ENCODE measurements at places on chromosomes 6 and 20.

DNA sequence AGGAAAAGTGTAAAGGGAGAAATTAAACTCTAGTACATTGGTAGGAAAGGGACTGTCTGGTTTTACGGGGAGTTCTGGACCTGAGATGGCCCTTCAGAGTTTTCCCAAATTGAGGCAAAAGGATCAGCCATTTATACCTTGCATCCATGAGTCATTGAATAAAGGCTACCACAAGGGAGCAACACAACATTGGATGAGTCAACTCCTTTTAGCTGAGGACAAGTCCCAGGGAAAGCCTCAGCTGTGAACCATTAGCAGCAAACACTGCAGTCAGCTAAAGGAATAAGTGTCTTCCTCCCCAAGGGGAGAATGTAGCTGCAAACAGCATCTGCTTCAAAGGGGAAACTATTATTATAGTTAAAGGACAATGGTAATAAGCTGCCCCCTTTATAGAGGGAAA is 468.7 kb upstream of the ID4 start:
- H3K4me1 ChIP-seq = no peaks in the 10 kb centered on the region
- no peaks in the 10 kb centered on the region for H3K36me3 ChIP-seq
- H3K27ac ChIP-seq = no peak overlapping the region
- H3K27me3 ChIP-seq = no peaks in the 10 kb centered on the region
- DNase-seq = no peak

DNA sequence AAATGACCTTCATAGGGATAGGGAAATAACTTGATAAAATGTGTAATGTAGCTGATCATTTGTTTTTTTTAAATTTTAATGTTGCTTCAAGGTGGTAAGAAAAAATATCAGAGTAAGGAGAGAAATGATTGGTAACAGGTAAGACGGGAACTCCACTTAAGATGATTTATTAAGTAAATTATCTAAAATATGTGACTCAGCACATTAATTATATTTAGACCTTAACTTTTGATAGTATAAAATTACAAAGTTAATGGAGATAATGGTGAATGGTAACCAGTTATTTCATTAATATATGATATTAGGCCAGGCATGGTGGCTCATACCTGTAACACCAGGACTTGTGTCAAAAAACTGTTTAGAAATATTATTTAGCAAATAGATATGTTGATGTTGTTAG is 10.2 kb downstream of the BEND6 start:
- DNase-seq = no peak
- H3K4me3 ChIP-seq = no peak overlapping the region
- H3K36me3 ChIP-seq = no peaks in the 10 kb centered on the region
- H3K27me3 ChIP-seq = peaks cover 11% of the 10 kb centered on the region
- no peaks in the 10 kb centered on the region for H3K4me1 ChIP-seq

- no peak for DNase-seq
- H3K27ac ChIP-seq = peak overlapping the region; percentile 98
- peaks cover 81% of the 10 kb centered on the region for H3K4me1 ChIP-seq
- peak overlapping the region; percentile 63 for H3K4me3 ChIP-seq
- no peaks in the 10 kb centered on the region for H3K27me3 ChIP-seq
These were observed 70.4 kb downstream of the FYN start for GRCh38 chr6:111802720-111803330.

- DNase-seq = no peak
- peaks cover 14% of the 10 kb centered on the region for H3K27me3 ChIP-seq
- peak overlapping the region; percentile 30 for H3K27ac ChIP-seq
- H3K4me3 ChIP-seq = peak overlapping the region; percentile 77
These were observed 53.4 kb downstream of the MRPL14 start for GRCh38 chr6:44073612-44074438.

DNA sequence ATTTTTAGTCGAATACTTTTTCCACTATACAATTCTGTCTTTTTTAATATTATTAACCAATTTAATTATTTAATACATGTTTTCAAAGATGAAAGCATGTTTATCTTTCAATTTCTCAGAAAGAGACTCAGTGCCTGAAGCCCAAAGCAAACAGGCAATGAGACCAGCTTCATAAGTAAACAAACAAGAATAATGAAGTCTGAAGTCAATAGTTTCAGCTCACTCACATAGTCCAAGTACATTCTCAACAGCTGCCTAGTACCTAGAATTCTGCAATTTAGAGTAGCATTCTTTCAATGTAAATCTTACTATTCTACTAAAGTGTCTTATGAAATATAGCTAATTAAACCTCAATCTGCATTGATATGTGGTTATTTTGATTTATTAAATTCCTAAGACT is 626.5 kb upstream of the NRSN1 start:
- no peak overlapping the region for H3K4me3 ChIP-seq
- H3K36me3 ChIP-seq = no peaks in the 10 kb centered on the region
- no peaks in the 10 kb centered on the region for H3K27me3 ChIP-seq
- DNase-seq = no peak
- no peaks in the 10 kb centered on the region for H3K4me1 ChIP-seq

GRCh38 chr20:58022711-58023110 is 205.7 kb downstream of the ANKRD60 start:
- peaks cover 4% of the 10 kb centered on the region for H3K27me3 ChIP-seq
- H3K36me3 ChIP-seq = no peaks in the 10 kb centered on the region
- H3K4me3 ChIP-seq = no peak overlapping the region
- H3K4me1 ChIP-seq = no peaks in the 10 kb centered on the region
- no peak for DNase-seq
- H3K27ac ChIP-seq = no peak overlapping the region

DNA sequence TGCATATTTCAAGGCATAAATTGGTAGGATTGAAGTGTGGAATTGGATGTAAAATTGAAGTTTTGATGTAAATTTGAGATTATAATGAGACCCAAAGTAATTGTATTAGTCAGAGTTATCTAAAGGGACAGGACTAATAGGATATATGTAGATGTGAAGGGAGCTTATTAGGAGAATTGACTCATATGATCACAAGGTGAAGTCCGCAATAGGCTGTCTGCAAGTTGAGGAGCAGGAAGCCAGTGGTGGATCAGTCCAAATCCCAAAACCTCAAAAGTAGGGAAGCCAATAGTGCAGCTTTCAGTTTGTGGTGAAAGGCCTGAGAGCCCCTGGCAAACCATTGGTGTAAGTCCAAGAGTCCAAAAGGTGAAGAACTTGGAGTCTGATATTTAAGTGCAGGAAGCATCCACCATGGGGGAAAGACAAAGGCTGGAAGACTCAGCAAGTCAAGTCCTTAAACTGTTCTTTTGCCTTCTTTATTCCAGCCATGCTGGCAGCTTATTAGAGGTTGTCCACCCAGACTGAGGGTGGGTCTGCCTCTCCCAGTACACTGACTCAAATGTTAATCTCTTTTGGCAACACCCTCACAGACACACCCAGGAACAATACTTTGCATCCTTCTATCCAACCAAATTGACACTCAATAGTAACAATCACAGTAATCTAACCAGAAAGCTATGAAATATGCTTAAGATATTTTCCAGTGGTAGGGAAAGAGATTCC is 442.6 kb upstream of the PTCHD4 start:
- no peak overlapping the region for H3K4me3 ChIP-seq
- no peaks in the 10 kb centered on the region for H3K4me1 ChIP-seq
- H3K27me3 ChIP-seq = no peaks in the 10 kb centered on the region
- H3K27ac ChIP-seq = no peak overlapping the region
- no peak for DNase-seq

DNA sequence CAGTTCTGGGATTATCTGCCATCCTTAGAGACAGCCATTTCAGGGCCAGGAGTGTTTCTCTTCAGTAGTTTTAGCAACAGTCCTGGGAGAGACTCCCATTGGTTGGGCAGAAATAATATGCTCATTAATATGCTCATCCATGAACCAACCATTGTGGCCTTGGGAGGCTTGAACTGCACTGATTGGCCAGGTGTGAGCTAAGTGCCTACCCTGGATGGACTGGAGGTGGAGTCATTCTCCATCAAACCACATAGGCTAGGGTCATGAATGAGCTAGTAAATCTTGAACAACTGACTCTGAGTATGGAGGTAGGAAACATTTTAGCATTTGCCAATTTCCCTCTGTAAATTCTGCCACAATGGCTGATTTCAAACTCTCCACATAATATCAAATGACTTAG is 70.2 kb upstream of the ZFP64 start:
- no peak overlapping the region for H3K4me3 ChIP-seq
- peaks cover 6% of the 10 kb centered on the region for H3K27me3 ChIP-seq
- H3K4me1 ChIP-seq = no peaks in the 10 kb centered on the region
- no peaks in the 10 kb centered on the region for H3K36me3 ChIP-seq
- H3K27ac ChIP-seq = no peak overlapping the region

DNA sequence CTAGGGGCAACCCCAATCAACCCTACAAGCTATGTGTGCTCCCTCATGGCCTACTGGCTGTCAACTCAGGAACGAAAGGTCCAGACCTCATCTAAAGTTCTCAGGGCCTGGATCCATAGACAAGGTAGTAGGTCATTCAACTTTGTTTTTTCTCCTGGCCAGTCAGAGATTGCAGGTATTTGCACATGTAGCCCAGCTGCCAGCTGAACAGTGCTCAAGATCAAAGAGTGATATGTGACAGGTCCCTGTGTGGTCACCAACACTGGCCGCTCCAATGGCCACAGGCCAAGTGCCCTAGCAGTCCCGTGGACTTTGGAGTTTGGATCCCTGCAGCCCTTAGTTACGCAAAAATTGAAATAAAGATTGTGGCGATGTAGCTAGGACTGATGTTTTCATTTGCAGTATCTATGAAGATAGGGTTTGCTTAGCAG is 60.6 kb upstream of the ATXN1 start:
- H3K36me3 ChIP-seq = no peaks in the 10 kb centered on the region
- H3K27me3 ChIP-seq = peaks cover 22% of the 10 kb centered on the region
- H3K4me3 ChIP-seq = no peak overlapping the region
- peaks cover 12% of the 10 kb centered on the region for H3K4me1 ChIP-seq
- DNase-seq = no peak
- no peak overlapping the region for H3K27ac ChIP-seq

DNA sequence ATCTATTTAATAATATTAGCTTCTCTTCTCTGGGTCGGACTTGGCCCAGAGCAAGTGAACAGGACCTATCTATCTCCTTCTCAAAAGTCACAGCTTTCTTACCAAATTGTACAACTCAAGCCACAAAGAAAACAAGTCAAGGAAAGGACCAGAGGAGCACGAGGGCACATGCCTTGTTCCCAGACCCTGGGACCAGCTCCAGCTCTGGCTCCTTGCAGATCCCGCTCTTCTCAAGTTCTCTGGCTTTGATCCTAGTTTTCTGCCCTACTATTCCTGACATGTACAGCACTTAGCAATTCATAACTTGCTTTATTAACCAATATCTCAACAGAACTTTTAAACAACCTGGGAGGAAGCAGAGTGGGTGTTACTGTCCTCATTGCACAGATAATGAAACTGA is 185.9 kb downstream of the ESR1 start:
- H3K27ac ChIP-seq = no peak overlapping the region

DNA sequence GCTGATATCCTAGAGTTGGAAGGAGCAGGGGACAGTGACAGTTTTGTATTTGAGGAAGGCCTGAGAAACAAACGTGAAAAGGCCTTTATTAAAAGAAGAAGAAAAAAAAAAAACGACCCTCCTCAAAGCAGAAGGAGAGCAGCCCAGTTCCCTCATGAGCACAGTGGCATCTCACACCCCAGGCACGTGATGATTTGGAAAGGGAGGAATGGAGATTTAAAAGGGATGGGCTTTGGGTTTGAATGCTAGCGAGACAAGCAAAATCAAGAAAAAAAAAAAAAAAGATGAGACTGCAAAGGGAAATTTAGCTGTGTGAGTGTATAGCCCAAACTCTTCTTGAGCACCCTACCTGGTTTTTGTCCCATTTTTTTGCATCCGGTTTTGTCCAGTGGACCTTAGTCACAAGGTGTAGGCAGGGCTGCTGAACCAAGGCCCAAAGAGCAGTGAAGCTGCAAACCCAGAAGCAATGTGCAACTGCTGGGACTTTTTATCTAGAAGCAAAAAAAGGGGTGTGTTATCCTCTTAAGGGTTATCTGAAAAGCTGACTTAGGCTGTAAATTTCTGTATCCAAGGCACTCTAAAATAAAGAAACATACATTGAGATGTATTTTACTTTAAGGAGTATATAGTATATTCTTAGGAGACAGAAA is 54.5 kb upstream of the RREB1 start:
- no peak overlapping the region for H3K27ac ChIP-seq
- no peak for DNase-seq
- peak overlapping the region; percentile 13 for H3K4me3 ChIP-seq
- peaks cover 10% of the 10 kb centered on the region for H3K4me1 ChIP-seq
- H3K36me3 ChIP-seq = no peaks in the 10 kb centered on the region

DNA sequence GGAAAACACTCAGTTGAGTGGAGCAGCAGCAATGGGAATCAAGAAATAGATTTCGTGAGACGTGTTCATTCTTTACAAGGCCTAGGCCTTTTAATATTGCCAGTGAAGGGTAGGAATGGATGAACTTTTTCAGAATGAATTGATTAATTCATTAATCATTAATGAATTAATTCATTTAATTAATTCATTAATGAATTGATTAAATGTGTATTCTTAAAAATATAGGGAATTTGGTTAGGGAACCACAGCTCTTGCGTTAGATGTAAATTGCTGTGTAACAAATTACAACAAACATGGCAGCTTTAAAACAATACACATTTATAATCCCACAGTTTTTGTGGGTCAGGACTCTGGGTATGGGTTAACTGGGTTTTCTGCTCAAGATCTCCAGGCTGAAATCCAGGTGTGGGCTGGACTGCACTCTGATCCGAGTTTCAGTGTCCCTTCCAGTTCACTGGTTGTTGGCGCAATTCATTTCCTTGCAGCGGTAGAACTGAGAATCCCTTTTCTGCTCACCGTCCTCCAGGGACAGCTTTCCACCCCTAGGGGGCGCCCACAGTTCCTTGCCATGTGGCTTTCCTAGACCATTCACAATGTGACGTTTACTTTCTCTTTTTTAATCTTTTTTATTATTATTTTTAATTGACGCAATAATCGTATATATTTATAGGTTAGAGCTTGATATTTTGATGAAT is 32.8 kb upstream of the BCAS1 start:
- H3K27me3 ChIP-seq = peaks cover 17% of the 10 kb centered on the region
- no peak overlapping the region for H3K27ac ChIP-seq
- DNase-seq = peak; percentile 61

DNA sequence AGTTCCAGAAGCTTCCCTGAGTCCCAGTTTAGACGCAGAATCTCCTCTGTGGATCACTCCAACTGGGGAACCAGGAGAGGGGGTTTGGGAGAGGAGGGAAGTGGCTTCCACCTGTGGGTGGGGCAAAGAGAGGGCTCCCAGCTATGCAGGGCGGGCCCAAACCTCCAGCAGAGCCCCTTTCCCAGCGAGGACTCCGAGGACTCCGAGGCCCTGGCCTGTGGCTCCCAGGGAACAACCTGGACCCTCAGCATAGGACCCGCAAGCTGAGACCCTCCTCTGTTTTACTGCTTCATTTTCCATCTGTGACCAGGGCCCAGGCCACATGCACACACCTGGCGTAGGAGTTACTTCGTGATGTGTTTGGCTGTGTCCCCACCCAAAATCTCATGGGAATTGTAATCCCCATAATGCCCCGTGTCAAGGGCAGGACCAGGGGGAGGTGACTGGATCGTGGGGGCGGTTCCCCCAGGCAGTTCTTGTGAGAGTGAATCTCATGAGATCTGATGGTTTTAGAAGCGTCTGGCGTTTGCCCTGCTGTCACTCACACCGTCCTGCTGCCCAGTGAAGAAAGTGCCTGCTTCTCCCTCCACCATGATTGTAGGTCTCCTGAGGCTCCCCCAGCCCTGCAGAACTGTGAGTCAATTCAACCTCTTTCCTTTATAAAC is 27.9 kb downstream of the NTSR1 start:
- DNase-seq = no peak
- H3K36me3 ChIP-seq = no peaks in the 10 kb centered on the region
- H3K4me3 ChIP-seq = no peak overlapping the region
- H3K27me3 ChIP-seq = peaks cover 14% of the 10 kb centered on the region
- no peak overlapping the region for H3K27ac ChIP-seq

GRCh38 chr6:142845143-142845571 is 99.8 kb downstream of the HIVEP2 start:
- H3K4me1 ChIP-seq = peaks cover 84% of the 10 kb centered on the region
- peaks cover 5% of the 10 kb centered on the region for H3K36me3 ChIP-seq
- H3K27ac ChIP-seq = peak overlapping the region; percentile 91

All from activated T-helper 1 cell treated with anti-CD3 and anti-CD28 coated beads, Interleukin-12 subunit alpha, Interleukin-12 subunit beta, Interleukin-2, Interleukin-4 antibody, amounts not matched to agents 30 ng/mL and 10 ng/mL and 1 ng/mL, durations not matched to agents 14 hours and 24 hours and 36 hours (primary cell).